ENCODE measurements at places on chromosomes 4 and X.

- no peak for DNase-seq
These were observed 32.5 kb upstream of the PAQR3 start for GRCh38 chr4:78971776-78972175.

DNA sequence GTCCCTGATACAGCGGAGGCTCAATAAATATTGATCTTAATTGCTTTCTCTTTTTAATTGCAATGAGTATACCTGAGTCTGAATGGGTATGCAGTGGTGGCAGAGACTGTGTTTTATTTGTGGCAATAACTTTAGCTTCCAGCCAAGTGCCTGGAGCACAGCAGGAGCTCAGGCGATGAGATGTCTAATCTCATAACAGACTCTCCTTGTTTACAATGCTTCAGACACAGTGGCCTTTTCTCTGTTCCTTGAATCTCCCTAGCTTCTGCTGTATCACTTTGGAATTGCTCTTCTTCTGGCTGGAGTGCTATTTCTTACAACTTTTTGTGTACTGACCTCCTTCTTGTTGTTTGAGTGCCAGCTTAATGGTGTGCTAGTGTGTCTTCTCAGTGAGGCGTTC, 91.5 kb upstream of the UNC5C start:
- no peak for DNase-seq

- DNase-seq, result peak; percentile 3
These were observed 119.8 kb downstream of the NEK1 start for GRCh38 chr4:169492436-169493163.

- DNase-seq, result no peak
These were observed 3.1 kb downstream of the IL1RAPL1 start for GRCh38 chrX:28590396-28590795.

GRCh38 chr4:5211282-5211839, 160.1 kb downstream of the STK32B start:
- DNase-seq, result peak; percentile 19

GRCh38 chrX:25534091-25534490, 518.3 kb upstream of the ARX start:
- DNase-seq, result no peak

DNA sequence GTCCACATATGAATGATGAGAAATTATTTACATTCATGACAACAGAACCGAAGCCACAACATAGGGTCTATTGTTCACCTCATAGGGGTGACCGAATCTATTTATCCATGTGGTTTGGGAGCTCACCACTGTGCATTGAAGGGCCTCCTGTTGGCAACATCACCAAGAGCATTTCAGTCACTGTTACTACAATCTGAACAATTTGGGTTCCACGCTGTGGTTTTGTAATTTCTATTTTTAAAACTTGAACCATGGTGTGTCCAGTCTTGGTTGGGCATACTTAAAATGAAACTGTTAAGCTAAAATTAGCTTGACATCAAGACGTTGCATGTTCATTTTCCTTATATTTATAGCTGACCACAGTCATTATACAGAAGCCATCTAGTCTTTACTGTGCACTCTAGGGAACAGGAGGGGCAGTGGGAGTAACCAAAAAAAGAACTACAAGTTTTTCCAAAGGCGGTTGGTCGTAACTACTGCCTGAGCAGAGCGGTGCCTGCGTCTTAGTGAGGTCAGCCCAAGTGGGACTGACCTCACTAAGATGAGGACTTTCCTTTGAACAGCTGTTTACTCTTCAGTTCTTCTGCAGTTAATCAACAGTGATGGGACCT, 192.1 kb downstream of the SPRY1 start:
- no peak for DNase-seq

- DNase-seq, result no peak
These were observed 63.0 kb upstream of the AGA start for GRCh38 chr4:177505171-177505615.

DNA sequence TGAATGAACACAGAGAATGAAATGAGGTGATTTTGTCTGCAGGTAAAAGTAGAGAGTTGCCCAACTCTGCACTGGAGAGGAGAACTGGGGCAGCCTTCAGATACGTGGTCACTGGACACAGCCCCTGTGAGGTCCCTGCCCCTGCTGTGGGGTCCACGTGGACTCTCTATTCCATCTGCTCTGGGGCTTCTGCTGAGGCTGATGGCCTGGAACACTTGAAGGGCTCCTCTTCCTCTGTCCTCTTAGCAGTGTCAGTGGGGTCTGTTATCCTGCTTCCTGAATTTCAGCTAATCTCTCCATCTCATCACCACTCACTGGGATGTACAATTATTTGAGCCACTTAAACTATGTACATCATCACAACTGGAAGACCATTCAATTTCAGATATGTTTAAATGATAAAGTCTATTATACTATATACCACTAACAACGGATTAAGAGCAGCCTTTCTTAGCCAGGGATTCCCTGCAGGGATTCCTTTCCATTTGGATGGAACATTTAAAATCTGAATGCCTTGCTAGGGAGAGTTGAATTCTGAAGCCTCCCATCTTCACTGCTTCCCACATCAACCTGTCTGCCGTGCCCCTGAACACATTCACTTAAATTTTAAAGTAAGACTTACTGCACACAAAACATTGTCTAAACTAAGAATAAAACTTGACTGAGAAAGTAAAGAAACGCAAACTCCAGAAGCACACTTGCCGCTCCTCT, 74.0 kb downstream of the CC2D2A start:
- no peak for DNase-seq

DNA sequence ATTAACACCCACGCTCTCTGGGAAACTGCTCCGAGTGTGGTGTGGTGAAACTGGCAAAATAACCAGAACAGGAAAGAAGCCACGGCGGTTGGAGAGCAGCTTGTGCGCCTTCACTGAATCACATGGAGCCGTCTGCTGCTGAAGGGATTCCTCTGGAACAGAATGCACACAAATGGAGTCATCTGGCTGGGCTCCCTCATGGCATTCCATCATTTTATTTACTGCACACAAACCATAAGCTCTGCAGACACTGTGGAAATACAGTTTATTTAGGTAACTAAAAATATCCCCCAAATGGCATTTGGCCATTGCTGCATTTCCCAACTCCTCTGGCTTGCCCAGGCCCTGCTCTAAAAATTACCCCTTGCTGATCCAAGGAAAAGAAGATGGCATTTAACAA, 187.0 kb upstream of the S100G start:
- DNase-seq, result no peak

DNA sequence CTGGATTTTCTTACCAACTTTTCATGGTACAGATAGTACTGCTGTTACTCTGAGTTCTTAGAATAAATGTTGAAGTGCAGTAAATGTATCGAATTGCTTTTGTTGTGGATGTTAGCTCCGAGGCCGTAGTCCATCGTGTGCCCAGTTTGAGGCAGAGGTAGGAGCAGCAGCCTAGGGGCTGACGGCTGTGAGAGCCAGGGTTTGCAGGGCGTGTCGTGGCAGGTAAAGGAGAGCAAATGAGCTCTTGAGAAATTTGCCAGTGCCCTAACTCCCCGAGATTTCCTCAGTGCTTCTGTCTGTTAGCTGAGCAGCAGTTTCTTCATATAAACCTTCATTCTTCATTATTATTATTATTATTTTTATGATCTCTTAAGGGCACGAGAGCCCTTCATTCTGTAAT, 21.6 kb downstream of the PRIMPOL start:
- no peak for DNase-seq

- no peak for DNase-seq
These were observed 1664.6 kb upstream of the ADGRL3 start for GRCh38 chr4:59535541-59535940.

DNA sequence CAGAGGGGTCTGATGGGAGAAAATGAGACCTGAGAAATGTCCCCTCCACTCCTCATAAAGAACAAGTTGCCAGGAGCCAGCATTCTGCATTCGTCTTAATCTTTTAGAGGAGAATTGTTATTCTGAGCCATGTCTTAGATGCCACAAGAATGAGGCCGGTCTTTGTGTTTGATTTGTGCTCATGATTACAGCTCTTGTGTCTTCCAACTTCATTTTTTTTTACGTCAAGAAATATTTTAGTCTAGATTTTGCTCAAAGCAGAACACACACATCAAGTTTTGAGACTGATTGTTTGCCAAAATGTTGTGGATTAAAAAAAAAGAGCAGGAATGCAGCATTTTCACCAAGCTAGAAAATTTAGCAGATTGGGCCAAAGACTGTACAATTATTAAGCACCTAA, 130.6 kb upstream of the PITX2 start:
- DNase-seq, result no peak

DNA sequence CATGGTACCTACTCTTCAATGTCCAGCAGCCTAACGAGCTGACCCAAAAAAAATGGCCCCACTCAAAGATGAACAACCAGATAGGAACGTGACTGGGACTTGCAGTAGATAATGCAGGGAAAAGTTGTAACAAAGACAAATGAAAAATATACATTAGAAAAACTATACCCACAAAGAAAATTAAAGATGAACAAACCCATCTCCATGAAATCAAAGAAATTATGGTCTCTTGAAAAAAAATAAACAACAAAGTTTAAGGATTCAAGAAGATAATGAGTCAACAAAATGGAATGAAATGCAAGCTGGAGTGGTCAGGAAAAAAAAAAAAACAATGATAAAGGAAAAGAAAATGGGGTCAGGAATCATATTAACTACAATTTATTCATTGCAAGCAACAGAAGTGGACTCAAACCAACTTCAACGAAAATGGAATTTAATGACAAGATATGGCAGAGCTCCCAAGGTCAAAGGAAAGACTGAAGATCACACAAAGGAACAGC, 309.8 kb upstream of the GALNT7 start:
- DNase-seq, result no peak

- DNase-seq, result no peak
These were observed 89.7 kb downstream of the AMELX start for GRCh38 chrX:11382930-11383329.

GRCh38 chr4:144463896-144464295, 182.1 kb upstream of the HHIP start:
- no peak for DNase-seq

GRCh38 chr4:150283689-150284088, 205.4 kb downstream of the DCLK2 start:
- no peak for DNase-seq

DNA sequence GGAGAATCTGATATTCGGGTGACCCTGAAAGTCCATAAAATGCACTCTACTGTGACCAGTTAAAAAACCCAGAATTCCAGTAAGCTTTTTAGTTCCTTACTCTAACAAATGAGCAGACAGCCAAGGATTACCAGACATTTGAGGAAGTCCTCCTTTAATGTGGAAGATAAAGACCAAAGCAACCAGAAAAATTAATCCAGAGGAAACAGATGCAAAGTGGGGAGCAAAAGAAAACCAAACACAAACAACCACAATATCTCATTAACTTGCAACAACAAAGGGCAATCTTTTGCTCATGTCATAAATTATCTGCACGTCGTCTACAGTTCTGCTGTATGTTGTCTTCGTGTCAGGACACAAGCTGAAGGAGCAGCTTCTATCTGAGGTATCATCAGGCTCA, 164.4 kb downstream of the PJA1 start:
- DNase-seq, result no peak

- no peak for DNase-seq
These were observed 196.6 kb upstream of the EDNRA start for GRCh38 chr4:147284256-147284835.

GRCh38 chr4:52545099-52546069, 113.7 kb downstream of the USP46 start:
- DNase-seq, result peak; percentile 60

DNA sequence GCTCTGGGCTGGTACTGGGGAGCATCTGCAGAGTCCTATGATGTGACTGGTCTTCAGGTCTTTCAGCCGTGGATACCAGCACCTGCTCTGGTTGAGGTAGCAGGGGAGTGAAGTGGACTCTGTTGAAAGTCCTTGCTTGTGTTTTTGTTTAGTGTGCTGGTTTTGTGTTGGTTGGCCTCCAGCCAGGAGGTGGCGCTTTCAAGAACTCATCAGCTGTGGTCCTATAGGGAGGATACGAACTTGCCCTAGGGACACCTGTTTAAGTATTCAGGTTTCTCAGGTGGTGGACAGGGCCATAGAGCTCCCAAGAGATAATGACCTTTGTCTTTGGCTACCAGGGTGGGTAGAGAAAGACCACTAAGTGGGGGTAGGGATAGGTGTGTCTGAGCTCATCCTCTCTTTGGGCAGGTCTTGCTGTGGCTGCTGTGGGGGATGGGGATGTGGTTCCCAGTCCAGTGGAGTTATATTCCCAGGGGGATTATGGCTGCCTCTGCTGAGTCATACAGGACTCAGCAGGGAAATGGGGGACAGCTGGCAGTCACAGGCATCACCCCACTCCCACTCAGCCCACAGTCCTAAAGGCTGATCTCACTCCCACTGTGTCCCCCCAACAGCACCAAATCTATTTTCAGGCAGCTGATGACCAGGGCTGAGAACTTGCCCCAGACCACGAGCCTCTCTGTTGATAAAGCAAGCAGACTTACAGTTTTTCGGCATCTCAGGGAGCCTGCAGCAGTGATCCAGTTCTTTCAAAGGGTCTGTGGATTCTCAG, 24.1 kb downstream of the MSMO1 start:
- no peak for DNase-seq

DNA sequence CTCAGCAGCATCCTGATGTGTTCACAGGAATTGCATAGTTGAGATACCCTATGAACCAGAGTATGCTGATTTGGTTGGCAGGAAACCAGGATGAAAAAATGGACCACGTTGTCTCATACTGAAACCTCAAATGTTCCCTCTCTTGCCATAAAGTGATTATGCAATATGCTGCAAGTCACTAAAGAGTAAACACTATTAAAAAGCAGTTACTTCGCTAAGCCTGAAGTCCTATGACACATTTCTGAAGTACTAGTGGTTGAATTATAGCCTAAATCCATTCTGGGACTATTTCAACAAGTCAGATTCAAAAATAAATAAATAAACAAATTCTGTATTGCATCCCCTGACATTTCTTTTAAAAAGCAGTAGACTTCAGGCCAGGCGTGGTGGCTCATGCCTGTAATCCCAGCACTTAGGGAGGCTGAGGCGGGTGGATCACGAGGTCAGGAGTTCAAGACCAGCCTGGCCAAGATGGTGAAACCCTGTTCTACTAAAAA, 106.0 kb upstream of the NAP1L5 start:
- no peak for DNase-seq

DNA sequence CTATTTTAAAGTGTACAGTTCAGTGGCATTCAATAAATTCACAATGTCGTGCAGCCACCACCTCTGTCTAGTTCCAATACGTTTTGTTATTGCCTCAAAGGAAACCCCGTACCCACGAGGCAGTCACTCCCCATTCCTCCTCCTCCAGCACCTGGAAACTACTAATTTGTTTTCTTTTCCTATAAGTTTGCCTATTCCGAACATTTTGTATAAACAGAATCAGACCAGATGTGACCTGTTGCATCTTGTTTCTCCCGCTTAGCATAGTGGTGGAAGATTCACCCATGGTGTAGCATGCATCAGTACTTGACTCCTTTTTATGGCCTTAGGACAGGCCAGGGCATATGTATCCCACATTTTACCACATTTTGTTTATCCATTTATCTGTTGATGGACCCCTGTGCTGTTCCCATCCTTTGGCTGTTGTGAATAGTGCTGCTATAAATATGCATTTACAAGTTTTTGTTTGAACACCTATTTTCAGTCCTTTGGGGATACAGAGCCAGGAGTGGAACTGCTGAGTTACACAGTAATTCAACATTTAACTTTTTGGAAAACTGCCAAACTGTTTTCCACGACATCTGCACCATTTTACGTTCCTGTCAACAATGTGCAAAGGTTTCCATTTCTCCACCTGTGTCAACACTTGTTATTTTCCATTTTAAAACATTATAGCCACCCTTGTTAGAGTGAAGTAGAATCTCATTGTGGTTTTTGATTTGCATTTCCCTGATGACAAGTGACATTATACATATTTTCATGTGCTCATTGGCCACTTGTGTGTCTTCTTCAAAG, 57.8 kb upstream of the STX18 start:
- DNase-seq, result peak; percentile 91
